ENCODE measurements at places on chromosomes 1 and 21. TPM values are rescaled to one million over a fixed set of nuclear protein-coding genes. Genes with fewer than 3 reads are reported as not detected.

Gene SERTAD4
- total RNA-seq = 2.2 TPM

Gene SEMA6C
- total RNA-seq = 0.84 TPM

Gene FAM151A
- not detected for total RNA-seq

Gene PCAT6
- total RNA-seq = not detected
